Activated T-cell treated with anti-CD3 and anti-CD28 coated beads, Interleukin-2, amount 50 U/mL, for 72 hours (primary cell): ENCODE measurements at places on chromosomes 12 and 14.
A peak's percentile ranks its signal among the peaks of the same experiment; 100 is the strongest.

GRCh38 chr14:100900837-100901390 lies 2.6 kb downstream of the RTL1 start:
- DNase-seq = peak; percentile 41

DNA sequence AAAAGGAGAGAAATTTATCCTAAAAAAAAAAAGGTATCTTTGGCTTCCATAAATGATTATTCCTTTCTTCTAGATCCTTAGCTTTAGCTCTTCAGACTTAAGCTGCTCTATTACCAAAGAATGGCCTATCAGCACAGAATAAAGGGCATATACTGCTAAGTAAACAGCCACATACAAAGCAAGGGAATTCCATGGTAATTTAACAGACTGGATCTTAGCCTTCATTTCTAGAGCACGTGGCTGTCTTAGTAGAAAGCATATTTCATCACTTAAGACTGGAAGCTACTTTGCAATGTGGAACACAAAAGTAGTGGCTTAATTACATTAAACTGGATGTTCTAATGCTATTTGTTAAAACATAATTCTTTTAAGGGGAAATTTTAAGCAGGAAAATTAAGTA lies 23.1 kb downstream of the TMED10 start:
- no peak for DNase-seq

- DNase-seq = no peak
Measured at GRCh38 chr12:28378736-28379135, 188.5 kb downstream of the CCDC91 start.

GRCh38 chr14:74204491-74204890 lies 34.8 kb upstream of the VSX2 start:
- no peak for DNase-seq

DNA sequence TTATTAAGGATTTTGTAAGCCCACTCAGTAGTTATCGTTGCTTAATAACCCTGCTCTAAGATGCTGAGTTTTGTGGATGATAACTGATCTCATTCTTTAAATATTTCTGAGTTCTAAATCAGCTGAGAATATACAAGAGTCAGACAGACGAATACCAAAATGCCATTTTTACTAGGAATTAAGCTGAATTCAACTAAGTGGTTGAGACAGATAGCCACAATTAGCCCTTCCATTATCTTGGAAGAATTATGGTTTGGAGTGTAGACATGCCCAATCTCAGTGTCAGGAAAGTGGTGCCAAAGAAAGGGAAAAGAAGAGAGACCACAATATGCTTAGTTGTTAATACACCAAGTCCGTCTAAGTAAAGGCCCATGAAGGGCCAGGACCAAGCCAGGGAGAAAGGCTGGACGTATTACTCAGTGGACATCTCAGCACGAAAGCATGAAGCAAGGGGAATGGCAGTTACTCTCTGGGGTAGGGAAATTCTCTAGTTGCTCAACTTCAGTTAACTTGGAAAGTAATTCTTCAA lies 58.6 kb downstream of the KCNA5 start:
- no peak for DNase-seq

GRCh38 chr12:54025499-54026405 lies 2.5 kb upstream of the HOXC6 start:
- DNase-seq = no peak

DNA sequence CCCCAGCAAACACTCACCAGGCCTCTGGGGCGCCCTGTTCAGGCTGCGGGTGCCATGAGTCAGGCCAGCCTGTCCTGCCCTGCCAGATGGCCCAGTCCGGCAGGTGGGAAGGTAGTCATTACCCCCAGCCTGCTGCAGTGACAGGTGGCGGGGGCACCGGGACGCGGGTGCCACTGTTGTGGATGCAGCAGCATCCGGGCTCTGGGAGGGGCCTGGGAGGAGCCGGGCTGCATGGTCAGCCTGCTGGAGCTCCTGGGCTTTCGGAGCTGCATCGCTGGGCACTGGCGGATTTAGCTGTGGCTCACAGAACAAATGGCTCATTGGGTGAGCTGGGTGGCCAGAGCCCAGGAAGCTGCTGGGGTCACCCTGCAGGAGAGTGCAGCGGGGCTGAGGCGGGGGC lies 13.5 kb downstream of the CEP170B start:
- no peak for DNase-seq

DNA sequence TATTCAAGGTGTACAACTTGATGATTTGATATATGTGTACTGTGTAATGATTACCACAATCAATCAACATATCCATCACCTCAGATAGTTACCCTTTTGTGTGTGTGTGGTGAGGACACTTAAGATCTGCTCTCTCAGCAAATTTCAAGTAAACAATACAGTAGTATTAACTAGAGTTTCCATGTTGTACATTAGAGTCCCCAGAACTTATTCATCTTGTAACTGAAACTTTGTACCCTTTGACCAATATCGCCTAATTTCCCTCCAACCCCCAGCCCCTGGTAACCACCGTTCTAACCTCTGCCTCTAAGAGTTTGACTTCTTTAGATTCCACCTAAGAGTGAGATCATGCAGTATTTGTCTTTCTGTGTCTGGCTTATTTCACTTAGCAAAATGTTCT lies 12.1 kb downstream of the ADCK1 start:
- peak; percentile 14 for DNase-seq

- no peak for DNase-seq
Measured at GRCh38 chr12:80485222-80485987, 41.4 kb downstream of the PTPRQ start.

DNA sequence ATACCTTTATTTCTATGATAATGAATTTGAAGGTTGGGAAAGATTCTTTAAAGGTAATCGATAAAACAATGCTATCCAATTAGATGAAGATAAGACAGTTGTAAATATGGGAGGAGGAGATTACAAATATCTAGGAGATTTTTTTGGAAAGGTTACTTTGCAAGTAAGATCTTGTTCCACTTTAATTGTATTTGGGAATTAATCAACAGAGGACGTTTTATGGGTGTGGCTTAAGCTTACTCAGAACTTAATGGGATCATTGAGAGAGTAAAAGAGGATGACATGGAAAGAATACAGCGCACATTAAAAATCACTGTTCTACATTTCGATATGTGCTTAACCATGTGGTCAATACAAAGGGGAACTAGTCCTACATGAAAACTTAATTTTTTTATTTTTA lies 3.5 kb upstream of the LRIG3 start:
- no peak for DNase-seq

GRCh38 chr12:46538976-46539375 lies 166.4 kb upstream of the SLC38A2 start:
- DNase-seq = no peak

GRCh38 chr12:15830538-15830937 lies 41.4 kb upstream of the EPS8 start:
- no peak for DNase-seq

DNA sequence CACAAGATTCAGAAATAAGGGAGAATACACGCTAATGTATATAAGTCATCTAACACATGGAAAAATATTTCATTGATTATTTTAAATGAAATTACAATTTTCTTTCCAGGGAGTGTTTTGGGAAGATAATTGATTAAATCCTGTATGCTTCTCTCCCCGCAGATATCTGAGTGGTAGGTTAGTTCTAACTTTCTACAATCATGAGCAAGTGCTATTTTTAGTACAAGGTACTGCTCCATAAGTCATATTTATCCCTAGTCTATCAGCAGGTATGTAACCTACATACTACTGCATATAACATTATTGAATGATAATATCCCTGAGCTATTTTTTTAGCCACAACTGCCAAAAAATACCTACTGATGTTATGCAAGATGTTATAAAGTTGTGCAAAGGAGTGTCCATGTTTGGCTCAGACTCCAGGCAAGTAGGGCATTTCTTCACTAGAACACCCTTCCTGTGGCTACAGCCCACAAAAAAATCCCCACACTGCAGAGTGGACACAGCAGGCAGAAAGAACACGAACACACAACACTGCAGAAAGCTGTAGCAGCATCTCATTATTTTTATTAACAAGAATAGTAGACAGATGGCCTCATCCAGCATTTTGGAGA lies 87.0 kb downstream of the SEC23A start:
- DNase-seq = no peak

DNA sequence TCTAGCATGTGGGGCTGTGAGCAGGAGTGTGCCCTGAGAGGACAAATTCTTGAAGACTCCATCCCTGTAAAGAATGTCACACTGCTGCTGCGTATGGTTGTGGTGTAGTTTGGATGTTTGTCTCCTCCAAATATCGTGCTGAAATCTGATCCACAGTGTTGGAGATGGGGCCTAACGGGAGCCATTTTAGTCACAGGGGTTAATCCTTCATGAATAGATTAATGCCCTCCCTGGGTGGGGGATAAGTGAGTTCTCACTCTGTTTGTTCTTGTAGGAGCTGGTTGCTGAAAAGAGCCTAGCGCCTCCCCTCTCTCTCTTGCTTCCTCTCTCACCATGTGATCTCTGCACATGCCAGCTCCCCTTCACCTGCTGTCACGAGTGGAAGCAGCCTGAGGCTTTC lies 94.5 kb upstream of the VASH1 start:
- no peak for DNase-seq

- DNase-seq = no peak
Measured at GRCh38 chr12:30827101-30828066, 72.6 kb upstream of the CAPRIN2 start.

DNA sequence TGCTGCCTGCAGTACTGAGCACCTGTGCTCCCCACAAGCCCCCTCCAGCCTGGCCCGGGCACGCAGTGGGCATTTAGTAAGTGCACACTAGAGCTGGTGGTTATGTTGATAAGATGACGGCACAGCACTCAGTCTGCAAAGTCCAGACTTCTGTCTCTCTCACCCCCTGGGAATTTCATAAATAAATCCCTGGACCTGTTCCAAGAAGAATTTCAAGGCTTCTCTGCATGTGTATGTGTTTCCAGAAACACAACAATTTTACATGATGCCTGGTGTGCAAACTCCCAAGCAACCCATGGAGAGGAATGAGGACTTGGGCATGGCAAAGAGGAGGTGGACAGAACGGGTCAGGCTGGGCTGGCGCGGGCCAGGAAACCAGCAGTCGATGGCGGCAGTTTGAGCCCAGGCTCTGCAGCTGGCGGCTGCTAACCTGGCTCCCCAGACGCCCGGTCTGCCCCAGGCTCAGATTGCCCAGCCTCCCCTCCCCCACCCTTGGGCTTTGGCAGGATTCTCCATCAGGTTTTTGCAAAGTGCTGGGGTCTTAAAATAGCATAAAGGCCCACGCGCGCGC lies 10.4 kb upstream of the ACVR1B start:
- no peak for DNase-seq

GRCh38 chr12:41188058-41188840 lies at the start of gene PDZRN4:
Gene PDZRN4 (plus strand): TSS chr12:41188320.
- DNase-seq = no peak

DNA sequence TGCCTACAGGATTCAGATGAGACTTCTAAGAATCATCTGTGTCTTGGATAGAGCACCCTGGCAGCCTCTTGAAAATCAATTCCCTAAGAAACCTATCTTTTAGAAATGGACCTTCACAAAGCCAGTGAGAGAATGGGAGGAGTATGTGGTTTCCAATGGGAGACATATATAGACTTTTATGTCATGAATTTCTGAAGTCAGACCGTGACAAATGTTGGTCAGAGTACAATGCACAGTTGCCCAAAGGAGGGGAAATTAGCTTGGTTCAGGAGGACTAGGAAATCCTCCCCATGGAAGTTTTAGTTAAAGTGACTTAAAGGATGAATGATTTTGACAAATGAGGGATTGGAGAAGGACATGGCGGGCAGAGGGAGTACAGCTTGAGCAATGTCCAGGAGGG lies 194.4 kb downstream of the DAD1 start:
- no peak for DNase-seq

GRCh38 chr14:81302638-81303037 lies 81.9 kb upstream of the GTF2A1 start:
- no peak for DNase-seq

GRCh38 chr14:104879983-104880565 lies 15.0 kb downstream of the CEP170B start:
- no peak for DNase-seq

GRCh38 chr12:58310368-58310767 lies 369.0 kb downstream of the ATP23 start:
- no peak for DNase-seq
